HT-29 (cell line): ENCODE measurements at places on chromosomes 7 and 10. TPM values are rescaled to one million over a fixed set of nuclear protein-coding genes. Genes with fewer than 3 reads are reported as not detected.

GRCh38 chr10:14527915-14528314 is 197.2 kb upstream of the FRMD4A start:
- no peak for DNase-seq

SYT15B gene
- total RNA-seq: not detected in 2 replicates

DNA sequence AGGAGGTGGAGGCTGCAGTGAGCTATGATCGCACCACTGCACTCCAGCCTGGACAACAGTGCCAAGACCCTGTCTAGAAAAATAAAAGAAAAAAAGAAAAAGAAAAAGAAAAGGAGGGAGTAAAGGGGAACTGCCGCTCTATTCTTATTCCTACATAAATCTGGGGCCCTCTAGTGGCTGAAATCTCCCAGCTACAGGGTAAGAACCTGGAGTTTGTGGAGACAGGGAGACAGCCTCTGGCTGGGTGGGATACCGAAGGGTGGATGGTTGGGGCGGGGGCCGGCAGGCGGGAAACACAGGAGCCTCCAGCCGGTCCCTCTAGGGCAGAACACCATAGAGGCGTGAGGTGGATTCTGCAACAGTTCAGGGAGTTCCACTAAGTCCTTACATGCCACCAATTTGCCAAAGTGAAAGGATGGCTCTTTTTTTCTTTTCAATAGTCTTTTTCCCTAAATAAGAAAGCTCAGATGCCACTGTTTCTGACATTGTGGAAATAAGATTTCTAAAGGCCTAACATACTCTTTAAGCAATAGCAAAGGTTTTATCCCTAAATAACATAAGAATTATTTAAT is 117.3 kb downstream of the SVIL start:
- peak; percentile 51 for DNase-seq

- no peak for DNase-seq
Measured at GRCh38 chr10:59991117-59991516, 84.8 kb upstream of the CCDC6 start.

DNA sequence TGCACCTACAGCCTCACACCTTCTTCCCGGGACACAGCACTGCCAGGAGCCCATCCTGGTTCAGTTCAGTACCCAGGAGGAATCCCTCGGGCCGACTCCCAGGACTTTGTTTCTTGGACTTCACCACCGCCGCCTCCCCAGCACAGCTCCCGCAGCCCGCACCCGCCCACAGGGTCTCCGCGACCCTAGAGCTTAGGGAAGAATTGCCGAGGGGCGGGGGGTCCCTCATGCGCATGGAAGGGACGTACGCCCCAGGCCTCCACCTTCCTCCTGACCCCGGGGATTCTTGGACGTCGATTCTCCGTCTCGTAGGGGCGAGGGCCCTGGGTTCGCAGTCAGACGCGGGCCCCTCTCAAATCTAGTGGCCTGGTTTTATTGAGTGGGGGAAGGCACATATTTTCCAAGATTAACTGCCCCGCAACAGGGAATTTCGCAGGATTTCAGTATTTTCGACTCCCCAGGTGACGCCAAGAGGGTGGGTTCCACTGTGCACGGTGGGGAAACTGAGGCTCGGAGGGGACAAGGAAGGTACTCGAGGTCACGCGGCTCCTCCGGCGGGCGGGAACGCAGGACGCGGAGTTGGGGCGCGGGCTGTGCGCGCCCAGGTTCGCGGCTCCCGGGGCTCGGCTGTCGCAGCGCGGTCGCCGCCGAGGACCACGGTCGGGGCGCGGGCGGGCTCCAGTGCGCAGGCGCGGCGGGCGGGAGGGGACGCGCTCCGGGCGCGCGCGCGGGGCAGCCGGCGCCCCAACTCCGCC is at the start of gene ADCY1:
TSS of gene ADCY1 (plus strand) at position 708 of the 755 bp plus-strand sequence. CDS start 176 bp downstream, outside the sequence.
- DNase-seq: no peak

DNA sequence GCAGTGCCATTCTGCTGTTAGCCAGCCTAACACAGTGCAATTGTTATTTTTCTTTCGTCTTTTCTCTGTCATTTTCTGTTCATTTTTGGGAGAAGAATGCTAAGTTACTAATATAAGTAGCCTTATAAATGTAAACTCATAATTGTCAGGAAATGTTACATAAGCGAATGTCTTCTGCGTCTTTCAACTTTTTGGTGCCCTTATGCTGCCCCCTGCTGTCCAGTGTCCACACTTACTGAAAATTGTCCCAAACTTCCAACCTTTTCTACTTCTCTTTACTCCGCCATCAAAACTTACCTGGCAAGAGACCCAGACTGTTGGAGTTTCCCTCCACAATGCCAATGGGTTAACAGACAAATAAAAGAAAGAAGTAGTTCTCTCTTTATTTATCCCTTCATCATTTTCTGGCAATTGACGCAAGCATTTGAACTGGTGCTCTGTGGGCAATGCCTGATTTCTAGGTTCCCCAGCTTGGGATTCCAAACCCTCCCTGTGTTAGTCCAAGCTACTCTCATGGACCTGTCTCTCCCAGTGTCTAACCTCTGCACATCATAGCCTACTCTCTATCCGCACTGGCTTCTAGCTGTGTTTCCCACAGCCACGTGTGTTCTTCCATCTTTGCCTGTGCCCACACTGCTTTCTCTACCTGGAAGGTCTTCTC is 21.0 kb upstream of the EPC1 start:
- peak; percentile 78 for DNase-seq

FUOM gene
- total RNA-seq: 59.7 and 60.8 TPM in 2 replicates

GRCh38 chr10:128156999-128157755 is 31.0 kb upstream of the MKI67 start:
- peak; percentile 56 for DNase-seq

DNA sequence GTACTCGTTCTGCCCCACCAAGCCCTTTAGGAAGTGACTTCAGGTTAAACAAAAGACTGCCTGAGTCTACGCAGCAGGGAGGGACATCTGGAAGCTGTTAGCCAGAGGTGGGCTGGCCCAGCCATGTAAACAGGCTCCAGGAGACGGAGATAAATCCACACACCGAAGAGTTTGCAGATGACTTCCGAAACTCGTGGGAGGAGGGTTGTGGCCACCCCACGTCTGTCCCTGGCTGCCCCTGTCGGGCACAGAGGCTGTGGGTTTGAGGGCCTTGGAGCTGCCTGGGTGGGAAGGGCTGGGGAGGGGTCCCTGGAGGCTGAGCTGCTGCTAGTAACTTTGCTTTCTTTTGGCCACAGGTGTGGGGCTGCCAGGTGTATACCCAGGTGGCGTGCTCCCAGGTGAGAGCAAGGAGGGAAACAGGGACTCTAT is 15.6 kb downstream of the ELN start:
- DNase-seq: no peak

- DNase-seq: no peak
Measured at GRCh38 chr10:60073781-60074656, 167.7 kb upstream of the CCDC6 start.

- DNase-seq: no peak
Measured at GRCh38 chr10:86654411-86655172, at the start of gene OPN4. OPN4 (plus strand) TSS chr10:86654547; CDS start chr10:86654784, 237 bp downstream.

NRCAM gene
- 0.16 and 0.61 TPM in 2 replicates for total RNA-seq

GRCh38 chr7:108286290-108286904 is 156.2 kb upstream of the LAMB4 start:
- DNase-seq: no peak

DNA sequence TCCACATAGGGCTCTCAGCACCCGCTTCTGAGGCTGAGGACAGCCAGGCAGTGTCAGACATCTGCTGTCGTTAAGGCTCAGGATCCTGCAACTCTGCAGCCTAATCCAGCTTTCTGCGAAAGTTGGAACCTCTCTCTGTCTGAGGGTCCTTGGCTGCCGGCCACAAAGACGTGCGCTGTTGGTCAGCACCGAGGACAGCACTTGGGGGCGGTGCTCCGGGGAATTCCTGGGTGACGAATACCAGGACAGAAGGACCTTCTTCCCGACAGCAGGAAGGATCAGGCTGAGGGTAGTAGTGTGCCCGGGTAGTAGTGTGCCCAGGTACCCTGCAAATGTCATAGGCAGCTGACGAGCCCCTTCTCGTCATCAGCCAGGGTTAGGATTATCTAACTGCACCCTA is 16.0 kb upstream of the RASGEF1A start:
- no peak for DNase-seq

VWA2 gene
- total RNA-seq: 30.2 and 31.6 TPM in 2 replicates

GRCh38 chr7:20797462-20798080 is 10.9 kb upstream of the SP8 start:
- DNase-seq: peak; percentile 48

DNA sequence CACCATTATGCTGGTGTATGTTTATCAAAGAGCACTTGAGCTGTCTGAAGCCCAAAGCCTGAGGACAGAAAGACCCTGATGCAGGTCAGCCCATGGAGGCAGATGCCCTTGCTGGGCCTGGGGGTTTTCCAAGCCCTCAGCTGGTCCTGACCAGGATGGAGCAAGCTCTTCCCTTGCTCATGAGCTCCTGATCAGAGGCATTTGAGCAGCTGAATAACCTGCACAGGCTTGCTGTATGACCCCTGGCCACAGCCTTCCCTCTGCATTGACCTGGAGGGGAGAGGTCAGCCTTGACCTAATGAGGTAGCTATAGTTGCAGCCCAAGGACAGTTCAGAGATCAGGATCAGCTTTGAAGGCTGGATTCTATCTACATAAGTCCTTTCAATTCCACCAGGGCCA is 13.0 kb downstream of the AQP1 start:
- DNase-seq: no peak

GRCh38 chr10:92486637-92487036 is 87.3 kb downstream of the IDE start:
- no peak for DNase-seq

TACR2 gene
- total RNA-seq: 1.9 and 2.2 TPM in 2 replicates

- no peak for DNase-seq
Measured at GRCh38 chr7:18552316-18552916, 56.9 kb downstream of the HDAC9 start.

TCAF2 gene
- total RNA-seq: 0.65 and 0.71 TPM in 2 replicates

- DNase-seq: no peak
Measured at GRCh38 chr7:99618726-99619125, 2.0 kb downstream of the ZSCAN25 start.

- no peak for DNase-seq
Measured at GRCh38 chr10:2342206-2342605, 604.9 kb upstream of the ADARB2 start.
